GF-D8 (cell line): ENCODE measurements at places on chromosomes 5 and 9.

- DNase-seq: no peak
These were observed 501.3 kb upstream of the FTMT start for GRCh38 chr5:121350181-121350930.

- DNase-seq: no peak
These were observed 90.4 kb downstream of the ZNF608 start for GRCh38 chr5:124655921-124656511.

GRCh38 chr5:115423541-115423940 is 121.0 kb downstream of the FEM1C start:
- no peak for DNase-seq

DNA sequence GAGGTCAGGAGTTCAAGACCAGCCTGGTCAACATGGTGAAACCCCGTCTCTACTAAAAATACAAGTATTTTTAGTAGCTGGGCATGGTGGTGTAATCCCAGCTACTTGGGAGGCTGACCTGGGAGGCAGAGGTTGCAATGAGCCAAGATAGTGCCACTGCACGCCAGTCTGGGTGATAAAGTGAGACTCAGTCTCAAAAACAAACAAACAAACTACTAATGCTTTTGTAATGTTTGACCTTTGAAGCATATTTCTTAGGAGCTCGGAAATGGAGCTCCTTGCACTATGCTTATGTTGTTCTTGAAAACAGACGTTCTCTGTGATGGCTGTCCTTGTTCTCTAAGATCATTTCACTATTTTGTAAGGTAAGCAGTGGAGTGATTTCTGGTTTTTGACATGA is 6.0 kb downstream of the F2RL2 start:
- DNase-seq: no peak

DNA sequence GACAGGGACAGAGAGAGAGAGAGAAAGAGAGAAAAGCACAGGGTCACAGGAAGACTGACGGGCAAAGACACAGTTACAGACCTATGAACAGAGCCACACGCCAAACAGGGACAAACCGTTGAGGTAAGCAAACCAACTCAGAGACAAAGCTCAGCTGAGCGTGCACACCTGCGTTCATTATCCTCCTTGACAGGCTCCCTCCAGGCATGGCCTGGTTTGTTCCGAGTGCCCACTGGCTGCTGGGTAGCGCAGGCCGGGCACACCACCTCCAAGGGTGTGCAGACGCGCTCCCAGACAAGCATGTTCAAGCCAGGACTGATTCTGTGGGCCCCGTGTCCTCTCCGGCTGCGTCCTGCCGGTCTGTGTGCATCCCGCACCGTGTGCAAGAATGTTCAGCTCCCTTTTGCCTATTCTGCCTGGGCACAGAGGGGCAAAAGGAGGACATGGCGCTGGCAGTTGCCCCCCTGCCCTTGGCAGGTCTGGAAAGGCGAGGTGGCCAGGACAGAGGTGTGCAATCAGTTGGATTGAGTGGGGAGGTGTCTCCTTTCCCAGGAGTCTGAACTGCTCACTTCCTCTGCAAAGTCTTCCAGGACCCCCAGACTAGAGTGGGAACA is 467 bp upstream of the SMIM32 start:
- no peak for DNase-seq

DNA sequence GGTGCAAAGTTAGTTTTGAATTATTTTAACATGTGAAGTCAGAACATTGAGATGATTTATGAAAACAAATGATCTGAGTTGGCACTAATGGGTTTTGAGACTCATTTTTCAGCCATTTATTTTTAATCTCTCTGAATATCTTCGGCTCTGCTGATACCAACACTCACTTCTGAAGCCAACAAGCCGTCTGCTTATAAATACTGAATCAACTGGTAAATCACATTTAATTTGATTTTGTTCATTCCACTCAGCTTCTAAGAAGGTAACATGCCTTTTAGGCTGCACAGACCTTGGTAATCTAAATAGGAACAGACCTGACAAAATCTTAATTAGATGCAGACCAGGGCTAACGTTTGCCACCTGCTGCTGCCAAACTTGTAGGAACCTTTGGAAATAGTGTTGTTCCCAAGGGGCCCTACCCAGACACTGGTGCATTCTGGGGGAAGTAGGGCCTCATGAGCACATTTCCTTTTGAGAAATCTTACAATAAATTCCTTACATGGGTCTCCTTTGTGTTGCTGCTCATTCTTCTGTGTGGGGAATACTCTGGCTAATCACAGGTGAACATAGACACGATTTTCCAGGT is 182.2 kb downstream of the KCTD16 start:
- DNase-seq: no peak

- no peak for DNase-seq
These were observed 14.9 kb downstream of the TJP2 start for GRCh38 chr9:69188975-69189374.

DNA sequence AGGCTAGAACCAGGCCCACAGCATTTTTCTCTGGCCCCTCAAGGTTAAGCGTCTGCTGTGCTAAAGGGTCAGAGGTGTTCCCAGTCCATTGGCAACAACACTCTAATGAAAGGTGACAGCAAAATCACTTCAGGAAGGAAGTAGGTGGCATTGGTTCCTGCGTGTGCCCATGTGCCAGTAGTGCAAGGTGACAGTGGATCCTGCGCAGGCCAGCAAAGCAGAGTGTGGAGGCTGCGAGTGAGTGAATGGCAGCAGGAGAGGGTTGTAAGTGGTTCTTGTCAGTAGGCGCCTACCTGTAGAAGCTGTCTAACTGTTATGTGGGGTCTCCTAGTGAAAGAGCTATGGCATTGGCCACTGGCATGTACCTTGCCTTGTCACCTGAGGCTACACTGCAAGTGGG is 898.2 kb upstream of the TYRP1 start:
- no peak for DNase-seq

- no peak for DNase-seq
These were observed 261.6 kb downstream of the GLIS3 start for GRCh38 chr9:4038182-4038723.

DNA sequence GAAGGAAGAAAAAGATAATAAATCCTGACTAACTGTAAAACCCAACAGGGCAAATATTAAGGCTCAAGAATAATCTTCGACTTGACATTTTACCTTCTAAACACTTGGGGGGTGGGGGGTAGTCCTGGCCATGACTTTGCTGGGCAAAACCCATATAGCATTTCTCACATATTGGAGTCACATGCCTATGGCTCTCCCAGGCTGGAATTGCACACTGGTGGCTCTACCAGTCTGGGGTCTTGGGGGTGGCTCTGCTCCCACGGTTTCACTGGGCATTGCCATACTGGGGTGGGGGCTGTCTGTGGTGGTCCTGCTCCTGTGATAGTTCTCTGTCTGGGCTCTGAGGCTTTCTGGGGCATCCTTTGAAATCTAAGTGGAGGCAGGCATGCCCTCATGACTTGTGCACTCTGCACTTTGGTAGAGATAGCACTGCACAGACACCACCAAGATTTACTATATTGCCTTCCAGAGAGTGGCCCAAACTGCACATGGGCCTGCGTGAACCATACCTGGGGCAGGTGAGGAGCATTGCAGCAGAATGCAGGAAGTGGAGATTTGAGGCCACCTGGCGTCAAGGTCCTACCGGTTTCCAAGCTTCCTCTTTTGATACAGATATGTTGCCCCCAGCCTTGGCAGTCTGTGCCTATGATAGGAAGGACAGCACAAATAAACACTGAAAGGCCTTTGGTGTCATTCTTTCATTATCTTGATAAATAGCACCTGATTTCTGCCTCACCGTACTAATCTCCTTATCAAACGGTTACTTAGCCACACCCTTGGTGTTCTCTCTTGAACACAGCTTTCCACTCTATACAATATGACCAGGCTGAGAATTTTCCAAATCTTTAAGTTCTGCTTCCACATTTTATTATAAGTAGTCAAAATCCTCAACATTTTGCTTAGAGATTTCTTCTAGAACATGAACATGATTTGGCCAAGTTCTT is 29.8 kb downstream of the BAAT start:
- no peak for DNase-seq

GRCh38 chr9:100357501-100357900 is 4.8 kb upstream of the TEX10 start:
- peak; percentile 65 for DNase-seq

DNA sequence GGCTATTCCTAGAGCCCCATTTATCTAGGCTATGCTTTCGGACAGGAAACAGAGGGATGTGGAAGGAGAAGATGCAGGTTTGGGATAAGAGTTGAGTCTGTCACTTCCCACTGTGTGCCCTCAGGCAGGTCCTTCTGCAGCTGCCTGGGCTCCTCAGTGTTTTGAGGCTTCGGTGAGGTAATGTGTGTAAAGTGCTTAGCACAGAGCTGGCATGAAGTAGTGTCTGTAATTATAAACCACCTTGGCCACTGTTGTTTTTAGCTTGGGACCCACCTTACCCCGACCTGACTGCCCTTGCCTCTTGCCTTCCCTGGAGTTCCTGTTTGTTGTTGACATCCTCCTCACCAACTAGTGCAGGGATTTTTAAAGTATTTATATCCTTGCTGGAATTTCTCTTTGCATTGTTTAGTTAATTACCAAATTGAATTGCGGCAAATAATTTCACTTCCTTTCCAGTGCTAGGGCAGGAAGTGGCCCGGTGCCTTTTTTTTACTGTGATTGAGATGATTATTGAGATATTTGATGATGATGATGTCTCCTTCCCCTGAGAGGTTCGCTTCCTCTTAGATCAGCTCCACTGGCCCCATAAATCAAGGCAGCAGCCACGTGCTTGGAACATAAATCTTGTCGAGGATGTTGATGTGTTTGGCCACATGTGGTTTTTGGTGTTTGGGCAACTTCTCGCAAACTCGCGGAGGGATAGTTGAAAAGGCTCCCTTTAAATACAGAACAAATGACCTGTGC is 38.3 kb upstream of the DAB2IP start:
- peak; percentile 14 for DNase-seq

DNA sequence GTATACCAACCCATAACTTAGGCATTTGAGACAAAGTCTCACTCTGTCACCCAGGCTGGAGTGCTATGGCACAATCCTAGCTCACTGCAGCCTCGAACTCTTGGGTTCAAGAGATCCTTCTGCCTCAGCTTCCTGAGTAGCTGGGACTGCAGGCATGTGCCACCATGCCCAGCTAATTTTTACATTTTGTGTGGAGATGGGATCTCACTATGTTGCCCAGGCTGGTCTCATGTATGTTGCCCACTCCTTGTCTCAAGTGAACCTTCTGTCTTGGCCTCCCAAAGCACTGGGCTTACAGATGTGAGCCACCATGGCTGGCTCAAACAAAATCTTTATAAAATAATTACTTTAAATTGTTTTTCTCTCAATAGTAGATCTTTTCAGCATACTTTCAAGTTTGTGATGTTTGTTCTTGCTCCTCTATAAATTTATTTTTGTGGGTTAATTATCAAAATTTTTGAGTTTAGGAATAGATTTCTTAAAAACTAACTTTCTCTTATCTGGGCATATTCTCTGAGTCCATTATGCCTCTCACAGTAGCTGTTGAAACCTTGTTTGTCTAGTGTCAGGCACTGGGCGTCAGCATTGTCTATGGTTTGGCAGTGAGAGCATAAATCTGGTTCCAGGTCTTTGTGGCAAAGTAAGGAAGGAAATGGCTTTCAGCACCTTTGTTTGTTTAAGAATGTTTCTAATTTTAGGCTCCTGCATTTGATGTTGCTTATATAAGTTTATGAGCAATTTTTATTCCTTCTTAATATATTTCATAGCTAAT is 38.7 kb downstream of the NLN start:
- no peak for DNase-seq

DNA sequence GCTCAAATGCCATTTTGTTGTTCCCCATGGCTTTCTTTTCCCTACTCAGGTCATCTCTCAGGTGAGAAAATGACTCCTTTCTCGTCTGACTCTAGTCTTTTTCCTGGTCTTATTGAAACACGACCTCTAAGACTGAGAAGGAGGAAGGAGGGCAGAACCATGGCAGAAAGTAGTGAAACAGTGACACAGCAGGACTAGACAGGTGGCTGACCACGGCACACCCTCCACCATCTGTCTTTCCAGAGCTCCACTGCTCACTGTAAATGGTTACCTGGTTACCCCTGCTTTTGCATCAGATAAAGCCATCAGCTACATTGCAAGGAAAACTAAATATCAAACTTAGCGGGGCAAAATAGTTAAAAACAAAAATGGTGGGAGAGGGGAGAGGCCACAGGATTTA is 30.9 kb downstream of the NR4A3 start:
- DNase-seq: no peak

GRCh38 chr9:127931092-127931881 is 710 bp upstream of the PIP5KL1 start:
- no peak for DNase-seq

GRCh38 chr9:123291736-123292135 is 23.4 kb upstream of the STRBP start:
- no peak for DNase-seq

- no peak for DNase-seq
These were observed at the start of gene HAVCR2 for GRCh38 chr5:157108976-157109375. HAVCR2 (minus strand) TSS chr5:157109044; CDS start chr5:157108983, 61 bp downstream.

DNA sequence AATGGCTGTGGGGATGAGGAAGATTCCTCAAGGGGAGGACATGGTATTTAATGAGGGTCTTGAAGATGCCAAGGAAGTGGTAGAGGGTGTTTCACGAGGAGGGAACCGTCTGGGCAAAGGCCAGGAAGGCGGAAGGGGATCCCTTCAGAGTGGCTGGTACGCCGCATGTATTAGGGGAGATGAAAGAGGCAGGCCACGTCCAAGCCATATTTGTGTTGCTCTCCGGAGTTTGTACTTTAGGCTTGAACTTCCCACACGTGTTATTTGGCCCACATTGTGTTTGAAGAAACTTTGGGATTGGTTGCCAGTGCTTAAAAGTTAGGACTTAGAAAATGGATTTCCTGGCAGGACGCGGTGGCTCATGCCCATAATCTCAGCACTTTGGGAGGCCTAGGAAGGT is 1.2 kb downstream of the FXN start:
- no peak for DNase-seq

DNA sequence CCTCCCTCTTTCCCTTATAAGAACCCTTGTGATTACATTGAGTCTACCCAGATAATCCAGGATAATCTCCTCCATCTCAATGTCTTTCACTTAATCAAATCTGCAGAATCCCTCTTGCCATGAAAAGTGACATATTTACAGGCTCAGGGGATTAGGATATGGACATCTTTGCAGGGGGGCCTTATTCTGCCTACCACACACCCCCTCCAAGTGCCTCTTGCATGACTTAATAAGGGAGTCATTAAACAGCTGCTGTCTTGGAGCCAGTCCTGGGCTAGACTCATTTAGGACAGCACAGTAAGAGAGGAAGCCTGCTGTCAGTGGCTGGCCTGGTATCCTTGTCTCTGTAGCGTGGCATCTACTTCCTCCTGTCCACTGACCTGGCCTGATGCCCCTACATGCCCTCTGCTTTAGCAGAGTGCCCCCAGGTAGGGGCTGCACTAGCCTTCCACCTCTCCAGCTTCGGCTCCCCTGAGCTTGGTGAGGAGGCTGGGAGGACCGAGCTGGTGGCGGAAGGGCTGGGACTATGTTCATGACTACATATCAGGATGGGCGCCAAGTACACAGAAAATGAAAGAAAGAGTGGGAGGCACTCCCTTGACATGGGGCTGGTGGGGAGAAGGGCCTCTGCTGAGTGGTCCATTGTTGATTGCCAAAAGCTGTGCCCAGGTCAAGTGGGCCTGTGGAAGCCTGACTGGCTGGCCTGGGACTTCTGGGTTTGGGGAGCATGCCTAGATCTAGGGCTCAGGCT is 17.2 kb downstream of the ENHO start:
- DNase-seq: no peak
